ENCODE measurements at places on chromosomes 11 and 22.

DNA sequence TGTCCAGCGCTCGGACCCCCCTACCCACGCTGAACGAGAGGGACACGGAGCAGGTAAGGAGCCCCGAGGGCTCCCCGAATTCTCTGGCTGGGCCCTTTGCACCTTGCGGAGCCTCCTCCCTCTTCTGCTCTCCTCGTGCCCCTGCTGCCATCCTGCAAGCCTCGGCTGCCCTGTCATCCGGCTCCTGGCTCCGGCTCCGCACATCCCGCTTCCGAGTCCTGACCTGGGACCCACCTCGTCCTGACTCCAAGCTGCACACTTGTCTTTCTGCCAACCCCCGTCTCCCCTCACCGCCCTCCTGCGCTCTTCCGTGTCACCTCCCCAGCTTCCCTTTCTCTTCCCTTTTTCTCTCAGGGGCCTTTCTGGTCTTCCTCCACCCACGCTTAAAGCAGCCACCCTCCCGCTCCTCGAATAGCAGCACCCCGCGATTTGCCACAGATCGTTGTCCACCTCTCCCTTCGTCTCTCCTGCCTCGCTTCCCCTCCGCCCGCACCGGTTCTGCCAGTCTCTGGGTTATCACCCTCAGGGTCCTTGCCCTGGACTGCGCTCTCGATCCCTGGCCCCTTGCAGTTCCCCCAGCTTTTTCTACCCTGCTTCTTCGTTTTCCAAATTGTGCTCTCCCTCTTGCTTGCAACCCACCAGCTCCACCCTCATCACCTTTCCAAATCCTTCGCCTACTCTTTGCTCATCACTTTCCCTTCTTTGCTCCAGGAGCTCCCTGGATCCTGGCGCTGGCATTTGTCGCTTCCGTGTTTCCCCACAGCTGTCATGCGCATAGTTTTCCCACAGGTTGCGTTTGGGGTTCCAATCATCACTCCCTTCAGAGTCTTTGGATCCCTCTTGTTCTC lies 822 bp downstream of the MARK2 start:
- no peak for DNase-seq

- DNase-seq: no peak
Observed at GRCh38 chr11:18012122-18012905, 533 bp downstream of the SERGEF start.

DNA sequence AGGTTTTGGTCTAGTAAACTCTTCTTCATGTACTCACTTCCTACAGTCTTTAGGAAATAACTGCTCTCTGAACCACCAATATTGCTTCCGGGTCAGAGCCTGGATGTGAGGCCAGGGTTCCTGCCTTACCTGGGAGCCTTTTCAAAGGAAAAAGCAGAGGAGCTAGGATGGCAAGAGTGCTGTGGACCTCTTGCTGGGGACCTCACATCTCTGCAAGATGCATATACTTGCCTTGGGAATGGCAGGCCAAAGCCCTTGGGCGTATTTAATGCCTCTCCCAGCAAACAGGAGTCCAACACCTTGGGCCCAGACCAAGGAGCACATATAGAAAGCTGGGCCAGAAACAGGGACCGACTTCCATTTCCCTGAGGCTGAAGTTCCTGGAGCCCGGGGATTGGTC lies 5.3 kb downstream of the GLB1L2 start:
- no peak for DNase-seq

- no peak for DNase-seq
Observed at GRCh38 chr11:132184079-132184478, 813.7 kb downstream of the NTM start.

GRCh38 chr11:16047073-16047472 lies 309.3 kb downstream of the SOX6 start:
- DNase-seq: no peak

- DNase-seq: no peak
Observed at GRCh38 chr22:44750481-44750880, 1.9 kb upstream of the ARHGAP8 start.

- no peak for DNase-seq
Observed at GRCh38 chr11:117985953-117986887, at the start of gene IL10RA. Gene IL10RA (plus strand): TSS chr11:117986394. CDS start chr11:117986468, 74 bp downstream.

- no peak for DNase-seq
Observed at GRCh38 chr11:73478737-73479347, 102.6 kb downstream of the RELT start.

GRCh38 chr11:119305556-119306372 lies 11.2 kb downstream of the MCAM start:
- no peak for DNase-seq

DNA sequence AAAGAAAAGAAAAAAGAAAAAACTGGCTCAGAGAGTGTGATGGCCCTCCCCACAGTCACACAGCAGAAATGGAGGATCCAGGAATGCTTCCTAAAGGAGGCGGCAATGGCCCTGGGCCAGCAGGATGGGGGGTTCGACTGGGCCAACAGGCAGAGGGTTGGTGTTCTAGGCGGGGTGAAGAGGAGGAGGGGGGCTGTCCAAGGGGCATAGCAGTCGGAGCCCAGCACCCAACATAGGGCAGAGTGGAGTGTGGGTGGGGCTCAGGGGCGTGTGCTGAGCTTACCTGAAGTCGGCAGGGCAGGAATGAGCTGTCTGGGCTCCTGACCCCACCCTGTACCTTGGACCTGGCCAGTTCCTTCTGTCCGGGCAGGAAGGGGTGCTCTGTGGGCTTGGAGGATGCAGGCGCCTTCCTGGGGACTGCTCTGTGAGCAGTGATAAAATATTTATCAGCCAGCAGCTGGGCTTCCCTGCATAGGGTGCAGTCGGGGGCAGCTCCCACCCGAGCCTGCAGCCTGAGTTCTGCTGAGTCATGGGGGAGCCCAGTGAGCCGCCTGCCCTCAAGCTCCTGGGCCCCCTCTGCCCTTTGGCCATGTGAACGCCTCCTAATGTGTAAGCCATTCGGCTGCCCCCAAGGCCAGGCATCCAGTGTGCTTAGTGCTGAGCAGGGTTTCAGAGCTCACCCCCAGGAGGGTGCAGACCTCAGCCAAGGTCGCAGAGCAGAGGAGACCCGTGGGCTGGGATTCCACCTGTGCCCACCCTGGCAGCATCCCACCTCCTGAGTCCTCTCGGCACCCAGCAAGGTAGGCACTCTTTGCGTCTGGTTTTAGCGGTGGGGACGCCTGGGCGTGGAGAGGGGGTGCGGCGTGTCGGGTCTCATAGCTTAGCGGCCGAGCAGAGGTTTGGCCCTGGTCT lies 25.3 kb upstream of the PRR5 start:
- DNase-seq: no peak

- DNase-seq: no peak
Observed at GRCh38 chr11:8101421-8101820, 20.4 kb downstream of the TUB start.

- DNase-seq: no peak
Observed at GRCh38 chr11:57175478-57175877, 6.3 kb upstream of the LRRC55 start.

- DNase-seq: no peak
Observed at GRCh38 chr11:2775083-2775625, 75.4 kb upstream of the KCNQ1OT1 start.

- no peak for DNase-seq
Observed at GRCh38 chr11:34160049-34160721, 54.8 kb downstream of the NAT10 start.
